ENCODE measurements at places on chromosomes 1 and 21.

DNA sequence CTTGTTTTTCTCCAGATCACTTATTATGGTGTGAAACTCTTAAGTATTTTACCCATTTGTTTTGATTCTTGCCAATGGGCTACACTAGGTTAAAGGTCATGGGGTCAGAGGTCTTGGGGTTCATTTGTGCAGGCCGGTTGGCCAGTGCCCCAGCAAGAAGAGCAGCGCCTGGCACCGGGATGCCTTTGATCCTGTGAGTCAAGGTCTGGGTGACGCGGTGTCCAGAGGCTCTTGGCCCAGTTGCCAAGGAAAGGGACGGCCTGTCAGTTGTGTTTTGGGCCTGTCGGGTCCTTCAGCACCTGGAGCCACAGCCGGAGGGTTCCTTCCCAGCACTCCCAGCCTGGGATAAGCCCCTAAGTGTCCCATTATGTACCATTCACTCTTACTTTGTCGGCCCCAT lies 25.1 kb downstream of the RHBG start:
- DNase-seq, result no peak

DNA sequence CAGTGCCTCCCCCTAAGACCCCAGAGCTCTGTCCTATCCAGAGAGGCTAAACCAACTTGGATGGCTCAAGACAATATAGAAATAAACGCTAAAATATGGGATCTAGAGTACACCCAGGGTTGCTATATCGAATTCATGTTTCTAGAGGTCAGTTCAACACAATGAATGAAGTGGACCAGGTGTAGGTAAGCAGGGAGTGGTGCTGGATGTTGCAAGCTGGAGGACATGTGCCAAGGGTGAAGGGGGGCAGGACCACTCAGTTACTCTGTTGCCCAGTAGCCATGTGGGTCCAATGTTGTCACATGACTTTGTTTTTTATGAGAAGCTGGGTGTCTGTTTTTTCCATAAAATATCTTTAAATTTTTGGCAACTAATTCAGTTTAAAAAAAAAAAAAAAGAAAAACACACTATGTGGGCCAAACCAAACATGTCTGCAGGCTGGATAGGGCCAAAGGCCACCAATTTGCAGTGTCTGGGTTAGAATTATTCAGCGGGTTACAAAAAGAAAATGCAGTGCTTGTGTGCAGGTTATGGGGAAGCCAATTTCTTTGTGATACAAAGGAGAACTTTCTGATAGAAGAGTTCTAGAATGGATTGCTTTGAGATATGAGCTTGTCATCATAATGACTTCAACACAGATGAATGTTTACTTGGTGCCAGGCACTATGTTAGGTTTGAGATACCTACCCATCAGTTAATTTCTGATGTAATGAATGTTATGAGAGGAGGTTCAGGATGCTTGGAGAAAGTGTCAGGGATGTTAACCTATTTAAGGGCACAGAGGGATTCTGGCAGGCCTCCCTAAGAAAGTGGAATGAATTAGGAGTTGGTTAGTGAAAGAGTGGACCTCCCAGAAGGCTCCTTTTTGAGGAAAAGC lies 8.9 kb downstream of the CACHD1 start:
- DNase-seq, result no peak

DNA sequence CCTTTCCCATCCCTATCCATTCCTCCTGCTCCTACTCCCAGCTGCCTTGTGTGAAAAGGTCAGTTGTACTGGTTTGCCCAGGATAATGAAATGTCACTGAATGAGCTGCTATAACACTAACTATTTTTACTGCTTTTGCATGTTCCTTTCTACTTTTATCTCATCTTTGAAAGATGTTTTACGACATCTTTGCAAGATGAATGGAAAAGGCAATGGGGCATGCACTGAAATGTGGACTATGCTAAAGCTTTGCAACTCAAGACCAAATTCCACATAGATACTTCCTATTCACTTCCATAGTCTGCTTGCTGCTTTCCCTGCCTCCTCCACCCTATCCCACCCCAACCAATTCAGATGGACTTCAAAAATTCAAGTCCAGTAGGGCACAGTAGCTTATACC lies 111.3 kb downstream of the SETD4 start:
- no peak for DNase-seq

DNA sequence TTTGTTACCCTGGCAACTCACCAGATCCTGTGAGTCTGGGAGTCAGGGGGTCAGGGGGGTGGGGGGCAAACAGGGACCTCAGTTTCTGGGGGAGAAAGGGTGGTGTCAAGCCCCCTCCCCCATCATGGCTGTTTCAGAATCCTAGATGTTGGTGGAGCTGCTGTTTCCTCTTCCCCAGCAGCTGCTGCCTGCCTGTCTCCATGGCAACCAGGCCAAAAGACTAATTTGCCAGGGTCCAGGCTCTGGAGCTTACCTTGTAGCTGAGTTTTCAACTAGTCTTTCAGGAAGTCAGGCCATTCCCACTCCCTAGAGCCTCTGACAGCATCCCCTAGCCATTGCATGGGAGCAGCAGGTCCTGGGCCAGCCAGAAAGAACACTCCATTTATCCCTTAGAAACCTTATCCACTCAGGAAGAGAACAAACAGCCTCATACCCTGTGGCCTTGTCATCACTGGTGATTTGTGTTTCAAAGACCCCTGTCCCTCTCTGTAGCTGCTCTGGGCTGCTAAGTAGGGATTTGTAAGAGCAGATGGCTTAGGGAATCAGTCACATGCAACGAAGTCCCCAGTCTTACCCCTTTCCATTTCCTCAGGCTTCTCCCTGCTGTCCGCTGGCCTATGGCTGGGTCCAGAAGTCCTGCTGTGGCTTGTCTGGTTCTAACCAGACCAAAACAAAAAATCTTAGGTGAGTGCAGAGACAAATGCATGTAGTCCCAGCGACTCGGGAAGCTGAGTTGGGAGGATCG lies 21.5 kb upstream of the STMN1 start:
- peak; percentile 28 for DNase-seq

DNA sequence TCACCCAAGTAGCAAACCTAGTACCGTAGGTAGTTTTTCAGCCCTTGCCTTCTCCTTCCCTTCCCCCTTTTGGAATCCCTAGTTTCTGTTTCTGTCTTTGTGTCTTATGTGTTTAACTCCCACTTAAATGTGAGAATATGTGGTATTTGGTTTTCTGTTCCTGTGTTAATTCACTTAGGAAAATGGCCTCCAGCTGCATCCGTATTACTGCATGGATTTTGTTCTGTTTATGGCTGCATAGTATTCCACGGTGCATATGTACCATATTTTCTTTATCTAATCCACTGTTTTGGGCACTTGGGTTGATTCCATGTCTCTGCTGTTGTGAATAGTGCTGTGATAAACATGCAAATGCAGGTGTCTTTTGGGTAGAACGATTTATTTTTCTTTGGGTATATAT lies 138.6 kb downstream of the POU2F1 start:
- no peak for DNase-seq

GRCh38 chr1:175272361-175272760 lies 79.8 kb upstream of the KIAA0040 start:
- no peak for DNase-seq

DNA sequence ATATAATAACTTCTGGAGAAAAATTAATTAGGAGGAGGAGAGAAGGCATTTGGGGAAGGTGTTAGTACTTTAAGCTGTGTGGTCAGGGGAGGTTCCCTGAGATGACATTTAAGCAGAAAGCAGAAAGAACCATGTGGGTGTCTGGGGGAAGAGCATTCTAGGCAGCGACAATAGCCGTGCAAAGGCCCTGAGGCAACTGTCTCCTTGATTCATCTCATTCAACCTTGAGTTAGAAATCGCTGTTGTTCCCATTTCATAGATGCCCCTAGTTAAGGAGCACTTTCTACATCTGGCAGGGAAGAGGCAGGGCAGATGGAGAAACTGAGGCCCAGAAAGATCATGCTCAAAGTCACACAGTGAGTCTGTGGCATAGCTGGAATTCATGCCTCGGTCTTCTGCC lies 108.6 kb upstream of the RUNX3 start:
- no peak for DNase-seq

All from NCI-H2081 treated with DMSO at 0.1 percent for 48 hours (cell line).